Smooth muscle cell of the umbilical artery (primary cell): ENCODE measurements at places on chromosomes 16 and 17. TPM values are rescaled to one million over a fixed set of nuclear protein-coding genes. Genes with fewer than 3 reads are reported as not detected.

The BCO1 gene
- total RNA-seq: not detected in 2 replicates

The MSLN gene
- total RNA-seq: not detected in 2 replicates

The VAMP2 gene
- 5.9 and 8.2 TPM in 2 replicates for total RNA-seq

The PTX4 gene
- not detected in 2 replicates for total RNA-seq

The PLD6 gene
- 1.8 and 2.8 TPM in 2 replicates for total RNA-seq

The PRMT7 gene
- 36.5 and 57.1 TPM in 2 replicates for total RNA-seq

The PRSS36 gene
- 0.30 TPM in 1 of 2 replicates, not detected in the other for total RNA-seq

The NOD2 gene
- total RNA-seq: under 0.01 TPM in 1 of 2 replicates, not detected in the other

The FUS gene
- total RNA-seq: 45.7 and 65.8 TPM in 2 replicates

The TACO1 gene
- total RNA-seq: 12.5 and 17.2 TPM in 2 replicates

The PARD6A gene
- 0.59 and 1.2 TPM in 2 replicates for total RNA-seq

The NUP88 gene
- 57.3 and 95.8 TPM in 2 replicates for total RNA-seq

The CD19 gene
- not detected in 2 replicates for total RNA-seq

The CBX4 gene
- 12.8 and 13.1 TPM in 2 replicates for total RNA-seq

The TBC1D3E gene
- 0.59 TPM in 1 of 2 replicates, not detected in the other for total RNA-seq

The SLC13A2 gene
- not detected in 2 replicates for total RNA-seq

The RHBDL1 gene
- total RNA-seq: 4.6 and 6.5 TPM in 2 replicates

The DUS1L gene
- 55.2 and 65.6 TPM in 2 replicates for total RNA-seq

The KRT17 gene
- total RNA-seq: 2.7 and 2.8 TPM in 2 replicates

The SLC13A5 gene
- not detected in 2 replicates for total RNA-seq

The AOC2 gene
- 0.59 and 0.69 TPM in 2 replicates for total RNA-seq

The HSD17B1 gene
- total RNA-seq: 0.88 and 1.5 TPM in 2 replicates

The CACNG3 gene
- not detected in 2 replicates for total RNA-seq
